Activated naive CD8-positive, alpha-beta T cell treated with anti-CD3 and anti-CD28 coated beads, Interleukin-2, amount 50 U/mL, for 16 hours (primary cell): ENCODE measurements at places on chromosomes 11 and 22.

DNA sequence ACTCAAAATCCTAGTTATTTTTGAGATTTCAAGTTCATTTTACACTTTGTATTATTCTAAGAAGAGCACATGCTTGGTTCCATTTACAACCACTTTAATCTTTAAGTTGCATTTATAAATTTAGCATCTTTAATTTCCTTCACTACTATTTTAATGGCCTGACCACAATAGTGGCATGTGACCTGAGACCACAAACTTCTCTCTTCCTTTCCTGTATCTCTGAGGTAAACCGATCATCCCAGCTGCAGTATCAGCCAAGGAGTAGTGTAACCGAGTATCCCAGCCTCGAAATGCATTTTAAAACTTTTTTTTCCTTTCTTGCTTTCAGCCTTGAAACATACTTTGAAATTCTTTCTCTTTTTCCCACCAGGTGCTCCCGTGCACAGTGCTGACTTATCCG, 28.7 kb upstream of the CBX6 start:
- DNase-seq, result no peak

GRCh38 chr11:74992852-74993251, 4.1 kb downstream of the NEU3 start:
- no peak for DNase-seq

- DNase-seq, result no peak
Observed at GRCh38 chr11:111793863-111794262, 27.7 kb upstream of the PPP2R1B start.

GRCh38 chr11:31509051-31509428, 382 bp downstream of the IMMP1L start:
- no peak for DNase-seq

- DNase-seq, result no peak
Observed at GRCh38 chr22:44848296-44848741, 95.9 kb downstream of the ARHGAP8 start.

GRCh38 chr11:113681711-113682413, 24.2 kb downstream of the TMPRSS5 start:
- DNase-seq, result no peak

GRCh38 chr11:60485987-60486386, 6.6 kb upstream of the MS4A12 start:
- no peak for DNase-seq

GRCh38 chr22:43296276-43296902, 46.8 kb downstream of the SCUBE1 start:
- DNase-seq, result no peak

DNA sequence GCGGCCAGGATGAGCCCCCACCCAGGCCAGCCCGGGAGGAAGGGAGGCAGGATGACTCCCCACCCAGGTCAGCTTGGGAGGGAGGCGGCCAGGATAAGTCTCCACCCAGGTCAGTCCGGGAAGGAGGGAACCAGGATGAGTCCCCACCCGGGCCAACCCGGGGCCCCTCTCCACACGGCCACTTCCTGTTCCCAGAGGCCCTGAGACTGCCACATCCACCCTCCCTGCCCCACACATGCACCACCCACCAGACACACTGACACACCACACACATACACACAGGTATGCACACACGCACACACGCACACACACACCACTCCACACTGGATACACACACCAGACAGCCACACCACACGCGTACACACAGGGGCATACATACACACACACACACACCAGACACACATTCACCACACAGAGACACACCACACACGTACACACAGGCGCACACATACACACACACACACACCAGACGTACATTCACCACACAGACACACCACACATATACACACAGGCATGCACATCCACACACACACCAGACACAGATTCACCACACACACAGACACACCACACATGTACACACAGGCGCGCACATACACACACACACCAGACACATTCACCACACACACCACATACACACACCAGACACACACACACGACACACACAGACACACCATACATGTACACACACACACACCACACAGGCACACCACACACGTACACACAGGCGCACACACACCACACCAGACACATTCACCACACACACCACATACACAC, 84.9 kb upstream of the PRR5 start:
- DNase-seq, result no peak

DNA sequence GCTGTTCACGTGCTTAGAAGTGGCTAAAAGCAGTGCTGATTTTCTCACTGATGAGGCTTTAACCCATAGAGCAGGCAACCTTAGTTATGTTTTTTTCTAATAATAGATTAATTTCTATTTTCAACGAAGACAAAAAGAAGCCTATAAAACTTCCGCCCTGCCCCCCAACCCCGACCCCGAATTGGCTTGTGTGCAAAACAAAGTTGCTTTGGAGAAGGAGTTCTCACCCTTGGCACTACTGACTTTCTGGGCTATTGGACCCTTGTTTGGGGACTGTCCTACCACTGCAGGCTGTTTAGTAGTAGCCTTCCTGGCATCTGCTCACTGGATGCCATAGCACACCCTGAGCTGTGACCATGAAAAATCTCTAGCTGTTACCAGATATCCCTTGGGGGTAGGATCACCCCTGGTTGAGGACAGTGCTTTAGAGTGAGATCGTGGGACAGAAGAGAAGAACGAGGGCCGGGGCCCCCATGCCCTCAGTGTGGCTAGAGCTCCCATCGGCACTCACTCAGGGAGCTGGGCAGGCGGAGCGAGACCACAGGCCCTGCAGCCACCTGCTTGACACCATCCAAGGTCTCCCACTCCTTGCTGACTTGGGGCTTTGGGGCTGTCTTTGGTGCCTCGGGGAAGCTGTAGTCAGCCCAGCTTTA, 16.9 kb downstream of the SLC37A2 start:
- DNase-seq, result no peak

DNA sequence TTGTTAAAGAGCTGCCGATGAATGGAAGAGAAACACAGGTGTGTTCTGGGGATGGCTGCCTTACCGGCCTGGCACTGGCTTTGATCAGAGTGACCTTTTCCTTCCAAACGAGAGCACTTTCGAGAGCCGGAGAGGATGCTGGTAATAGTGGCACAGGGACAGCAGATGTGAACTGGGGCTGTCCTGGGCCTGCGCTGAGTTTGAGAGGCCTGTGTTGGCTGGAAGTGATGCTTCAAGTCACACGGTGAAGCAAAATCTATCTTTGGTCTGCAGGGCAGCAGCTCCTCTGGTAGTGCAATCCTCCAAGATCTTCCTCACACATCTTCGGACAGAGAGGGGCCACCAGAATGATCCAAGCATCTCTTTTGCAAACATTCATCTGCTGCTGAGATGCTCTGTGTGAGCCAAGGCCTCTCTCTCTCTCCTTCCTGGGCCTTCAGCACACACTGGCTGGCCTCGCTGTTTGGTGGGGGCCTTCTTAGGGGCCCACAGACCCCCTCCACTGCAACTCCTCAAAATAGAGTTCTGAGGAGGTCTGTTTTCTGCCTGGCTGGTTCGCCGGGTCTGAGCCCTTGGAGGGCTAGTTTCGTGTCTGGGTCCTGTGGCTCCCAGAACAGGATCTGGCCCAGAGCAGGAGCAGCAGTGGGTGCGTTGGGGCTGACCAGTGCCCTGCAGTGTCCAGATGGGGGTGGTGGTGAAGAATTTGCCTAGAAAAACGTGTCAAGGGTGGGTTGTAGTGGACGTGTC, 6.4 kb downstream of the MPPED1 start:
- DNase-seq, result no peak

GRCh38 chr22:17233348-17234043, 14.3 kb upstream of the ADA2 start:
- DNase-seq, result no peak

DNA sequence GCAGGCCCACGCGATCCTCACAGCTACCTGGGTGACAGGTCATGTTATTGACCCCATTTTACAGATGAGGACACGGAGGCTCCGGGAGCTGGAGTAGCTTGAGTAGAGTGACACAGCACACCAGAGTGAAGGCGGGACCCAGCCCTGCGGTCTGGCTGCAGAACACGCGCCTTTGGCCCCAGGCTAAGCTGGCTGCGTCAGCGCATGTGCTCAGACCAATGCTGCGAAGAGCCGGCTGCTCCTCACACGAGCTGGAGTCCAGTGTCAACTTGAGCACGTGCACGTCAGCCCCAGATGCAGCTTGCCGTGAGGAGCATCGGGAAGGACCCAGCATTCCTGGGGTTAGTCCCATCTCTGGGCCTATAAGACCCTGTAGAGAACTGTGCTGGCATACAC, 49.9 kb downstream of the SCUBE1 start:
- DNase-seq, result no peak

- DNase-seq, result no peak
Observed at GRCh38 chr11:3092603-3093141, 35.4 kb upstream of the CARS1 start.

GRCh38 chr11:82930229-82930628, 28.7 kb downstream of the DDIAS start:
- DNase-seq, result no peak

DNA sequence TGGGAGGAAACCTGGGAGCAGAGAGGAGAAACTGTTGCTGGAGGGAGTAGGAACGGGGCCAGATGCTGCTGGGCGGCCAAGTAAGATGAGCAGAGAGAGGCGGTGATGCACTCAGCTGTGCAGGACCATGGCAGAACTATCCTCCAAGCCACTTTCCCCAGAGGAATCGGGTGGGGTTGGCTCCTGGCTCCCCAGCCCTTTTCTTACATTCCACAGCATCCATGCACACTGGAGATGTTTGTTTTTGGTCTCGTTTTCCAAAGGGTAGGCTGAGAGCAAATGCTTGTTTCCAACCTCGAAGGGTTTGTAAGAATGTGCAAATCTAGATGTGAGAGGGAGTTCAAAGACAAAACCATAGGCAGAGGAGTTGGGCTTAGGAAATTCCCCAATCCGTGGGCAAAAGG, 73.2 kb downstream of the DBX1 start:
- DNase-seq, result no peak

GRCh38 chr22:44685384-44686056, 16.5 kb upstream of the PRR5 start:
- DNase-seq, result peak; percentile 69

GRCh38 chr11:1508986-1509385, 22.4 kb upstream of the MOB2 start:
- DNase-seq, result no peak

DNA sequence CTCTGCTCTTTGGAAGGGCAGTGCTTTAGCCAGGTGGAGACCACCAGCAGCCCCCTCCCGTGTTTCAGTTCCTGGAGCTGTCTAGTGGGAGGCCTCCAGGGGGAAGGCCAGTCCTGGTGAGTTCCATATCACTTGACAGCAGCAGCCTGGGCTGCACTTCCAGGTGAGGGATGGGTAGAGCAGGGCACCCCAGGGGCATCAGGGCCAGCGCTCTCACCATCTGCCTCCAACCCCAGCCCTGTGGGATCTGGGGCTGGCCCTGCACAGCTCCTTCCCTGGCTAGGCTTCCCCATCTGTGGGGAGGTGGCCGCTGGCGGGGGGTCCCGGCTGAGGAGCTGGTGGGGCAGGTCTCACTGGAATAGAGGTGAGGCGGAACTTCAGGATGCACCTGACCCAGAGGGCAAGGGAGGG, 60.5 kb downstream of the MORC2 start:
- no peak for DNase-seq

- DNase-seq, result no peak
Observed at GRCh38 chr22:40452730-40453487, 82.5 kb downstream of the SGSM3 start.

- no peak for DNase-seq
Observed at GRCh38 chr22:36864454-36865215, 3.8 kb downstream of the NCF4 start.

GRCh38 chr11:76158394-76159302, 47.7 kb downstream of the WNT11 start:
- no peak for DNase-seq

- no peak for DNase-seq
Observed at GRCh38 chr11:96288915-96289314, 54.1 kb downstream of the MAML2 start.

DNA sequence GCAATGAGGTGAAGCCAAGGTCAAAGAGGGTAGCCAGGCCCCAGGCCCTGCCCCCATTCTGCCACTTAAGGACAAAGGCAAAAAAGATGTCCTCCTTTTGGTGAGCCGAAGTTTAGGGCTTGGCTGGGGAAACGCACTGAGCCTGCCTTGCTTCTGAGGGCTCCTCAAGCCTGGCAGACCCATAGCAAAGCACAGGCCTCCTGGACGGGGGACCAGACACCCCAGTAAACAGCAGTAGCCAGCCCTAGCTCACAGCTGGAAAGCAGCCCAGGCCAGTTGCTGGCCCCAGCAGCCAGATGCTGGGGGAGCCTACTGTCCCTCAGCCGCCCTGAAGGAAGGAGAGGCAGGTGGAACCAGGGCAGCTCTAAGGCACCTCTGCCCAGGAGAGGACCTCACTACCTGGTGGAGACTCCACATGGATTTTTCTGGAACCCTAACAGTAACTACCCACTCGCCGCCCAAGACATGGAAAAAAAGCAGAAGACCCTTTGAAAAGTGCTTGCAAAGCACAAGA, 3.8 kb upstream of the PYGM start:
- DNase-seq, result no peak

DNA sequence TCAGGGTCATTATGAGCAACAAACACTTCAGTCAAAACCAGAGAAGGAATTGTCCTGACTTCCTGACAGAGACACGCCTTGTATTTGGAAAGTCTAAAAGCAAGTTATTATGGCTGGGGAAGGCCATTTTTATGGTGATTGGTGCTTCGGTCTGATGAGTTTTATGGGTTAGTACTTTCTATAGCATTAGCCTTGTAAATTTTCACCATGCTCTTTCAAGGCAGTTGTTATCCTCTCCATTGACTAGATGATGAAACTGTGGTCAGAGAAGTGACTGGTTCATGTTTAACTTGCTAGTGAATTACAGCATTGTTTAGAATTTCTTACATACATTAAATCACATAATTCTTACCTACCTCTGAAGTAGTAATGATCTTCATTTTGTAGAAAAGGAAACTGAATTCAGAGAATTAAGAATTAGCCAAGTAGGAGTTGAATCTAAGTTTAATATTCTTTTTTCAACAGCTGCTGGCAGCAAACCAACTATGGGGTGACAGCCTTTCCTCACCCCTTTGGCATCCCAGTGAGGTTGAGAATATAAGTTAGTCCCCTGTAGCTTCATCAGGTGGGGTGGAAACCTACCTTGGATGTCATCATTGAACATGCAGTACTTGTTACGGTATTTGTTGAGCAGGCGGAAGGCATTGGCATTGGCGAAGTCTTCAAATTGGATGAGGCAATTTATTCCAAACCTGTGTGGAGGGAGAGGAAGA, 90.0 kb downstream of the CCDC81 start:
- DNase-seq, result no peak

- DNase-seq, result no peak
Observed at GRCh38 chr11:2091112-2091746, 48.0 kb downstream of the IGF2 start.

DNA sequence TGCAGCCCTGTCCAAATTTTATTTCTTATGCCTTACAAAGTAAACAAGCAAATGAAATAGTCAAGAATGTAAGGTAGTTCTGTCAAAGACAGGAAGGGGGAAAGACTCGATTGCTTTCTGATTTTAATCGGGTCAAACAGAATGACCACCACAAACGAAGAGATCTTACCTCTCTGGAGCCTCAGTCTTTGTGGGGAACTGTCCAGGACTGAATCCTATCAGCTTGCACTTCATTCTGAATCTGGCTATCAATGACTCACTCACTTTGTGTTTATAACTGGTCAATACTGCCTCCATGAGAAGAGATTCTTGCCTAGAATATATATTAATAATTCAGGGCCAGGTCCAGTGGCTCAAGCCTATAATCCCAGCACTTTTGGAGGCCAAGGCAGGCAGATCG, 17.2 kb downstream of the MSANTD2 start:
- no peak for DNase-seq
